ENCODE measurements at places on chromosomes 11 and 22.
A peak's percentile ranks its signal among the peaks of the same experiment; 100 is the strongest.

DNA sequence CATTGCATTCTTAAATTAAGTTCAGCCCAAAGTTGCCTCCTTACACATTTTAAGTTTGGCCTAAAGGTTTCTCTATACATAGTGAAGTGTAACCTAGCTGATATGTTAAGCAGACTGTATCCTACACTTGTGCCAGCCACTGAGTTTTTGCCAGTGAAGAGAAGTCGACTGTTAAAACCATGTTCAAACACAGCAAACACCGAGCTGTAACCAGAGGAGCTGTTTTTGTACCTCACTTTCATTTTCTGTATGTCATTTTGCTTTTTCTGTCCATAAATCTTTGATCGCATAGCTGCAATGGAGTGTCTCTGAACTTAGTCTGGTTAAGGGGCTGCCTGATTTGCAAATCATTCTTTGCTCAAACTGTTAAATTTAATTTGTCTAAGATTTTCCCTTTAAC lies 403.7 kb downstream of the LUZP2 start:
- DNase-seq: no peak

DNA sequence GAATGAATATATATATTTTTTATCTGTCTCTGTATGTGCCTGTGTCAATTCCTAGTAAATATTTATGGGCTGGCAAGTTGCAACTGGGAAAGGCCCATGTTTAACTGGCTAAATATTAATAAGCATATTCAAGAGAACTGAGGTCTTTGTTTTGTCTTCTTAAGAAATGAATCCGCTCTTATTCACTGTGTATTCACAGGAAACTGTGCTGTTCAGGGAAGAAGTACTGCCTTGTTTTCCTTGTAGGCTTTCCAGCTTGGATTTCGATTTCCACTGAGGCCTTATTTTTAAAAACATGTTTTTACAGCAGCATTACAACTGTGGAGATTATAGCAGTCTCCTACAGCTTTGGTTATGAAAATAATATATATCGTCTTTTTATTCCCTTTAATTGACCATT lies 64.7 kb downstream of the LDLRAD3 start:
- DNase-seq: no peak

GRCh38 chr11:116641561-116642045 lies 131.2 kb downstream of the BUD13 start:
- peak; percentile 60 for DNase-seq

DNA sequence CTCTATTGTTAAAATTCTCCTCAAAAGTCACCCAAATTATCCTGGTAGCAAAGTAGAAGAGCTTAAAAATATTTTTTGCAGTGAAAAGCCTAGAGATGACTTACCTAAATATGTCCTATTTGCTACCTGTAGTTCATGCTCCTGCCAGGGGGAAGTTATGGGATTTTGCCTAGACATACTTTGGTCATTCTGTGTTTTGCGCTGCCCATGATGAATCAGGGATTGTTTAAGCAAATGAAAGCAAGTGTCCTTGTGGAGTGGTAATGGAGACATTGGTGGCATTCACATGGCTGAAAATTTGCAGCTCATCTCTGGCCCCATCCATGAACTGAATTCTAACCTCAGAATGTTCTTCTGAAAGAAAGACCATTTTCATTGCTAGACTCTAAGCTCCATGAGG lies 14.6 kb upstream of the SESN3 start:
- DNase-seq: no peak

GRCh38 chr22:27391092-27391770 lies 410.3 kb downstream of the MN1 start:
- no peak for DNase-seq

GRCh38 chr11:75319035-75319877 lies 32.2 kb downstream of the ARRB1 start:
- DNase-seq: no peak

- DNase-seq: no peak
Measured at GRCh38 chr11:8261291-8261690, 2.4 kb downstream of the LMO1 start.

- DNase-seq: no peak
Measured at GRCh38 chr11:91755526-91755925, 469.1 kb upstream of the FAT3 start.

GRCh38 chr11:2210366-2211112 lies 38.9 kb upstream of the TH start:
- DNase-seq: peak; percentile 91

DNA sequence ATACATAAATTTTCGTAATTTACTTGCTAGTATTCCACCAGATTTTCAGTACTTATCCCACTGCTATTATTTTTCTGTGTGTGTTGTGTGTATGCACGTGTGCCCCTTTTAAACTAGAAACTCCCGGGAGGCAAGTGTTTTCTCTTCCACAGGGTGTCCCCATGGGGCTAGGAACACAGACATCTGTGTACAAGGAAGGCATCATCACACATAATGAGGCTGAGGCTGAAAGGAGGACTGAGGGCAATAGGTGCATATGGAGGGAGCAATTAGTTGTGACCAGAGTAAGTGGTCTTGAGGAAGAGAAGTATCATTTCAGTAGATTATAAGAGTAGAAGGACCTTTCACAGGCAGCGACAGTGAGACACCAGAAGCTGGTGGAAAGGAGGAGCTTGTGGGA lies 2.1 kb upstream of the DPAGT1 start:
- no peak for DNase-seq

- DNase-seq: no peak
Measured at GRCh38 chr11:12066799-12067508, 43.4 kb upstream of the MICAL2 start.

GRCh38 chr11:118002010-118002540 lies 15.9 kb downstream of the IL10RA start:
- no peak for DNase-seq

DNA sequence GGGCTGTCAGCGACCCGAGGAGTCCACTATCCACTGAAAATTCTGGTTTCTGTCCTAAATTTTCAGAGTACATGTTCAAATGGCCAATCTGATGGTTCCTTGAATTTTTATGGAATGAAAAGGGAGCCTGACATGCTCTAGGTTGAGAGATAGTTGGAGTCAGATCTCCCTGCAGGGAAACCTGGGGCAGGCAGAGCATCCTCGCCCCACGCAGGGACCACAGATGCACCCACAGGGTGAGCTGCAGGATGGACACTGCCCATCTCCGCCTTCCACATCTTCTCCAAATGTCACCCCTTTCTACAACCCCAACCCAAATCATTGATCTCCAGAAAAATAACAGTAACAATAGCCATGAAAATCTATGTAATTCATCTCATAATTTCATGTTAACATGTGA lies 114.2 kb upstream of the IGLL5 start:
- DNase-seq: no peak

- DNase-seq: peak; percentile 89
Measured at GRCh38 chr11:76797341-76798201, 14.4 kb downstream of the TSKU start.

GRCh38 chr11:44931466-44931865 lies 19.2 kb downstream of the TP53I11 start:
- DNase-seq: no peak

DNA sequence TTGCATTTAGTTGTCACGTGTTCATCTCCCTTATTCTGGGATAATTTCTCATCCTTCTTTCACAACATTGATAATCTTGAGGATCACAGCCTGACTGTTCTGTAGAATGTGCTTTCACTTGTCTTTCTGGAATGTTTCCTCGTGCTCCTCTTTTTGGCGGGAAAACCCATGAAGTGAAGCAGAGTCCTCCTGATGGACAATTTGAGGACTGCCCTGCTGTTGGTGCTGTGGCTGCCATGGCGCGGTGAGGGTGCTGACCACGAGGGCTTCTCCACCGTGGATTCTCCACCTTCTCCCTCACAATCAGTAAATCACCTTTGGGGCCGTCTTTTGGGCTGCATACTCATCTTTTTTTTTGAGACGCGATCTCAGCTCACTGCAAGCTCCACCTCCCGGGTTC lies 946.9 kb downstream of the BRD1 start:
- DNase-seq: no peak

DNA sequence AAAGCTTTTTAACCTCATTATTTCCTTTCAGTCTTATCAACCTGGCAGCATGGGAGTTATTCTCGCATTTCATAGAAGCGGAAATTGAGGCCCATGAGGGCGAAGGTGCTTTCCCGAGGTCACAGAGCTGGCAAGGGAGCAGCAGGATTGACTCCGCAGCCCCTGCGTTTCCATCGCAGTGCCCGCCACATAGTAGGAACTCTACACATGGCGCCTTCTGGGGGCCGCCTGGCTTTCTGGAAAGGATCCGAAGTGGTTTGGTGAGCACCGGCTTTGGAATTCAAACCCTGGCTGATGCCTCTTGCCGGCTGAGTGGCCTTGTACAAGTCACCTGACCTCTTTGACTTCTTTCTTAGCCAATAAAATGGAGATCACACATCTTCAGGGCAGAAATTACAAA lies 93.4 kb downstream of the CEP164 start:
- DNase-seq: no peak

- no peak for DNase-seq
Measured at GRCh38 chr11:18657673-18658072, 23.5 kb upstream of the SPTY2D1 start.

DNA sequence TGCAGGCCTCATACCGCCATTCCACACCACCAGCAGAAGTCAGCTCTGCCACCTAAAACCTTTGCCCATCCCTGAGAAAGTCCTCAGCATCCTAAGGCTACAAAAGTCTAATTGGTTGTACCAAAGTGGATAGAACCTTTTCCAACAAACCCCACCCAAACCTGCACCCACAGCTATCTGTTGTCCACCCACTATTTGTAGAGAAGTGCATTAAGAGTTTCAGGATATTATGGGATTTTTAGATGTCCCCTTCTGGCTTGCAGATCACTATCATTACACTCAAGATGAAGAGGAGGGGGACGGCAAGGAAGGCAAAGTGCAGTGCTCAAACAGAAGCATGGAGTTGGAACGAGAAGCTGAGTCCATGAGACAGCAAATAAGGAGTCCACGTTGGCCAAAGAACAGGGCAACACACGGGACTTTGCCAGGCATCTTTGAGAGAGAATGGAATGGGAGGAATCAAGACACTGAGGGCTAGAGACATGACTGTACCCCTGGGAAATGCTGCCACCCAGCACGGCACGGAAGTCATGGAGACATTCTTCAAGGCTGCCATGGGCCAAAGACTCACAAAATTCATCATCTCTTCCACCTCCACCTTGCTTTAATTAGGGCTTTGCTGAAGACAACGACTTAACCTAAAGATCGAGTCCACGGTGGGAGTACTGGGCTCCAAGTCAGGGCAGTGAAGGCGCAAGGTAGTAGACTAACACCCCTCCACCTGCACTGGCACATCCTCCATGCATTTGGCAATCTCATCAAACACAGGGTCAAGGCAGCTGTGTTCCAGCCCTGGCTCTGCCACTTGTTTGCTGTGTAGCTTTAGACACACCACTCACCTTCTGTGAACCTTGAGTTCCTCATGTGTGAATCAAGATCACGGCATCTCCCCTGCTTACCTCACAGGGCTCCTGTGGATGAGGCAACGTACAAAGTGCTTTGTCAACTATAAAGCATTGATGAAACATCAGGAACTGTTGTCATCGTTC lies 112.9 kb upstream of the TMEM45B start:
- DNase-seq: no peak

DNA sequence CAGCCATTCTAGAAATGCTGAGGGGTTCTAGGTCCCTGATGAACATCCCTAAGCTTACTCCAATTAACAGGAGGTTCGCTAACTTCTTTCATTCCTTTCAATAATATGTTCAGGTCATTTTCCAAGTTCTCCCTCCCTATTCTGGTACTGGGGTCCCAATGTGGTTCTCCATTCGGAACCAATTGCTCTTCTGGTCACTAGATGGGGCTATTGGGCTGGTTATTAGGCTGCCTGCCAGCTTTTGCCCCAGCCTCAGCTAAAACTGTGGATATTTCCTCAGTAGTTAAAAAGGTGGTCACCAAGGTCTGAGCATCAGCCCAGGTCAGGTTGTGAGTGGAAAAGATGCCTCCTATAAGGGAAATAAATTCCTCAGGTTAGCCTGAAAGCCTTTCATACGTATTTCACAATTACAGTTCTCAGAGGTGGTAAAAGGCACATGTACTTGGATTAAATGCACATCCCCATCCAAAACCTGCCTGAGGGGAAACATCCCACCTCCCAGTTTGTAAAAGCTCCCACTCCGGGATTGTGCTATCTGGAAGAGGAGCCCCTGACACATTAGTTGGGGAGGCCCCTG lies 161.1 kb upstream of the CCDC179 start:
- DNase-seq: no peak

DNA sequence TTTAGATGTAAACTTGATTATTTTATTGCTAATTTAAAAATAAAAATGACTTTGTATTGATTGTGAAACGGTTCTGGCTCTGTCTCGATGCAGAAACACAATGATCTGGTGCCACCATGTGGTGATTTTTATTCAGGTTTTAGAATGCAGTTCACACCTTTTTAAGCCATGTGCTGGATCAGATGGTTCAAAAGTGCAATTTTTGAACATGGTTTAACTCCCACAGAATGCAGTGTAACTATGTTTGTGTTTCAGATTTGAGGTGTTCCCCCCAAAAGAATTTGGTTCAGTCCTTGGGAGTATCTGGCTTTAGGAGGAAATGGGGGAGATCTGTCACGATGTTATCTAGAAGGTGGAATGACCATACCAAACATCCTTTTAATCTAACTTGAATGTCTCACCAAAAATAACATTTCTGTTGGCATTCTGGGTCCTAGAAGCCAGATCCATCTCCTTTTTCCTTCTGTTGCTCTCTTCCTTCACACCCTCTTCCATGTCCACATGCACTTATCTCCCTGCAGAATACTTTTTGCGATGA lies 7.9 kb downstream of the MRPL16 start:
- DNase-seq: no peak

- no peak for DNase-seq
Measured at GRCh38 chr11:107720303-107720774, 8.5 kb upstream of the SLN start.

DNA sequence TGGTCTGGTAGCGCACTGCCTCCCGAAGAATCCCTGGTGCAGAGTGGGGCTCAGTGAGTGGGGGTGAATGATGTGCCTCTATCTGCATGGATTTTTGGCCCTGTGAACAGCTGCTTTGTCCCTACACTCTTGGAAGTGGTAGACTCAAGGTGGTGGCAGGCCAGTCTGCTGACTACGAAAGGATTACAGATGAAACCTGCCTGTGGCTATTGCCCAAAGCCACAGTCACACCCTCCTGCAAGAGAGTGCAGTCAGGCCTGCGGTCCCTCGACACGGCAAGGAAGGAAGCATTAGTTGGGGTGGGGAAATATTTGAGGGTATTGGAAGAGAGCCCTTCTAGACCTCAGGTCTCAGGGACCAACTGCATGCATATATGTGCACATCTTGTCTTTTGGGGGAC lies 63.7 kb downstream of the DSCAML1 start:
- DNase-seq: no peak

DNA sequence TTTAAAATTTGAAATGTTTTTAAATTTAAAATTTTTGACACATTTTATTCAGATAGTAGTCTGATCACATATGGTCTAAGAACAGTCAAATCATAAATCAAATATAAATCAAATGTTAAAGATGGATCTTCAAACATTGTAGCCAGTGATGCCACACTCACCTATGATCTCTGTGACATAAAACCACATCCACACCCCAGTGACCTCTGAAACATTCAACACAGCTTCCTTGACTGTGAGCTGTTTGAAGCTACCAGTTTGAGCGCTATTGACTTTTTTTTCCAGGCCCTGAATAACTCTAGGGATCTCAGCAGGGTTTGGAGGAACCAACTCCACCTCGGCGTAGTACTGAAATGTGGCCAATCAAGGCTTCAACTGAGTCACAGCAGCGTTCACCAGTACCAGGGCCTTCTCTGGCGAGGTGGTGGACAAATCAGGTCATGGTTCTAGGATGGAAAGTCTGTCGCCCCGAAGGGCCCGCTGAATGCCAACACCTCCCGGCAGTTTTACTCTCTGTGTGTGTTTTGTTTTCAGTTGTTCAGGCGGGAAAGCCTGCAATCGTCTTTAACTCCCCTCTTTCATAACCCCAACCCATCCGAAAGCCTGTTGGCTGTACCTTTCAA lies 4.3 kb upstream of the MARK2 start:
- DNase-seq: no peak

GRCh38 chr11:15923183-15923582 lies 433.2 kb downstream of the SOX6 start:
- no peak for DNase-seq
